CD4-positive, alpha-beta T cell treated with Interferon alpha-2 for 1 hour (primary cell): ENCODE measurements at places on chromosomes 5 and 9.

DNA sequence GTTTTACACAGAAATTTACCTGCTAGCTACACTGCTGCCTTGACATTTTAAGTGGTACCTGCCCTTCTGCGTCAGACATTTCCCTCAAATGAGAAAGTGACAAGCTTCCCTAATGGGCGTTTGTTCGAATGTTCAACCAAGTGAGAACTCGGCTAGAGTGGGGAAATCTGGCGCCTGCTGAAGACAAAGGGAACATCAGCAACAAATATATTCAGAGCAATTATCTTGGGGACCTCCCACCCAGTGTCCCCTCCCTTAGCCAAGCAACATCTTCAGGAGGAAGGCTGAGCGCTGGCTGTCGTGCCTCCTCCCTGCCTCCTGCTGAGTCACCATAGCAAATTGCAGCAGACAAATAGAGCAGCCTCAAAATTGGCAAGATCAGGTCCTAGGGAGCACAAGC is 57.1 kb downstream of the MFAP3 start:
- no peak for DNase-seq

DNA sequence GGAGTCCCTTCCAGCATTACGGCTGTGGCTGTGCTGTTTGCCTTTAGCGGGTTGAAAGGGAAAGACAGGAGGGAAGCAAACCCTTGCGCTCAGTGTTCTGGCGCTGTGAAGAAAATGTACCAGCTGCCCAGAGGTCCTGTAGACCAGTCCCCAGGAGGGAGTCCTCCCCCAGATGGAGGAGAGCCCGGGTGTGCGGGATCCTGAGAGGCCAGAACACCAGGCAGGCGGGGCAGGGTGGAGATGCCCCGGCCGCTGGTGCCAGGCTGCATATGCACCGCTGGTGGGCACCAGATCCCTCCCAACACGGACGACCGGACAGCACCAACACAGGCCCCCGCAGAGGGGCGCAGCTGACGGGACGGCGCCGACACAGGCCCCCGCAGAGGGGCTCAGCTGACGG is 37.2 kb upstream of the SLC9A3 start:
- DNase-seq = no peak

GRCh38 chr9:27563738-27564430 is 9.4 kb downstream of the C9orf72 start:
- DNase-seq = no peak

- no peak for DNase-seq
These were observed 65.4 kb upstream of the FAM174A start for GRCh38 chr5:100469767-100470166.

- peak; percentile 14 for DNase-seq
These were observed 141.4 kb downstream of the EBF1 start for GRCh38 chr5:158958021-158958994.

- peak; percentile 67 for DNase-seq
These were observed 10.1 kb downstream of the IRF1 start for GRCh38 chr5:132480546-132480892.

GRCh38 chr5:167730121-167730520 is 561.3 kb upstream of the WWC1 start:
- no peak for DNase-seq

DNA sequence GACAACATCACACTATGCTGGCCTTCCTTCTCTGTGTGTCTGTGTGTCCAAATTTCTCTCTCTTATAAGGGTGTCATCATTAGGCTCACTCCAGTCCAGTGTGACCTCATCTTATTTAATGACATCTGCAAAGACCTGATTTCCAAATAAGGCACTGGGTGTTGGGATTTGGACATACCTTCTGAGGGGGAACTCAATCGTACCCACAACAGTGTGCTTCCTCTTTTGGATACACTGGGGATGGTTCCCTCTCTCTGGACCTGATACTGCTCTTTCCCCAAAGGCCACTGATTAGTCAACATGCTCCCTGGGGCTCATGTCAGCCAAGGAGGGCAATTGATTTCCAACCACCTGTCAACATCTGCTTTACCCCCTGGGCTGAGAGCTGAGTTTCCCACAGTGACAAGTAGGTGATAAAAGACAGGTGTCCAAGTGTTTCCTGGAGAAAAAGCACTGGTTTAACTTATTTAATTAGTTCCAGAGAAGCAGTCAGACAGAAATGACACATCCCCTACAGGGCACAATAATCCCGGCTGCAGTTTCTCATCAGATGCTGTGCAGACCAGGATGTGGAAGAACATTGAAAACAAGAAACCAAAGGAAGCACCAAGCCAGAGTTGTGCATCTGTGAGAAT is 17.8 kb upstream of the CEP72 start:
- no peak for DNase-seq

DNA sequence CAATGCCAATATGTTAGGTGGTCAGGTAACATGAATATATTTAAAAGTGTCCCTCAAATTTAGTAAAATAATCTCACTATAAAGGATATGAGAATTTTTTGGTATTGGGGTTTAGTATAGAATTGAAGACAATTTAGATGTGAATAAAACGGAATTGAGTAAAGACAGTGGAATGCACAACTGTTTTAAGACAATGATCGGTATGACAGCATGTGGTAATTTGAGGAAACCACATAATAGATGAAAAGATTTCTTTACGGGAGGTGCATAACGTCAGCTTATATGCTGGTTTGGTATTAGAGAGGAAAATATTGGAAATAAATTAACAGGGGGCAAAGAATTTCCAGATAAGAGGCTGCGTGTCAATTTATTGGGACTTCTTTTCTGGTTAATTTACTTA is 1043.2 kb downstream of the CDH18 start:
- no peak for DNase-seq

- no peak for DNase-seq
These were observed 31.1 kb downstream of the PTPA start for GRCh38 chr9:129142138-129142935.

DNA sequence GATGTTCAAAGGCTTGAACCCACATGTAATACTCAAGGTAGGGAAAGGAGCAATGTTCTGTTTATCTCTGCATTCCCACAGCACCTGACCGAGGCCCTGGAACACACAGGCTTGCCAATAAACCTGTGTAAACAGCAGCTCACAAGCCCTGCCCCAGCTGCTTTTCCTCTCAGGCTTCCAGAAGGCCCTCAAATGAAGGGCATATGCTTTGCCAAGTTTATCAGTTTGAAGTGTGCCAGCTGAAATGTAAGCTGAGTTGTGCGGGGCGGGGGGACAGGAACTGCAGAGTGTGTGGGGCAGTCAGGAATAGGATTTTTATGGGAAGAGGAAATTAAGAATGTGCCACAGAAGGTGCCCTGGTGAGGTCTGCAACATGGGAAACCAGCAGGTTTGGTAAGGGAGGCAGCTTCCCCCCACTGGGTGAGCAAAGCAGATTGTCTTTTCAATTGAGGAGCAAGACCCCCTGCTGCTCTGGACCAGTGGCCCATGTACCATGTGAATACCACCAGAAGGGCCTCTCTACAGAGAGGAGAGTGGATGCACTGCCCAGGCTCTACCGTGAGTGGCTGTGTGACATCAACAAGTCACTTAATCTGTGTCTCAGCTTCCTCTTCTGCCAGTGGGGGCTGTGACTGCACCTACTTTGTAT is 194.8 kb downstream of the SPOCK1 start:
- DNase-seq = no peak

DNA sequence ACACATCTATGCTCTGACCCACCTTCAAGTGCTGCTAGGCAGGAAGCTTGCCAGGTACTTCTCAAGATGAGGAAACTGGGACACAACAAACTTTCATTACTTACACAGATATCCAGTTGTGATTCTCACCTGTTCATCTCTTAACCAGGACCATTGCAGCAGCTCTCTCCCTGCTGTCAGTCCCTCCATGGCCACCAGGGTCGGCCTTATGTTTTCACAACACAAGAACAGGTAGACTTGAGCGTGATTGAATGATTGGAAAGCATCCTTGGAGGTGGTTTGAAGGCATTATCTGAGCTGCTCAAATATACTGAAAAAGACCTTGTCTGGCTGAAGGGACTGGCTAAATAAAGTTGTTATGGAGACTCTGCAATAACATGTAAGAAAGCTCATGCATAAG is 94.4 kb downstream of the MTREX start:
- no peak for DNase-seq

DNA sequence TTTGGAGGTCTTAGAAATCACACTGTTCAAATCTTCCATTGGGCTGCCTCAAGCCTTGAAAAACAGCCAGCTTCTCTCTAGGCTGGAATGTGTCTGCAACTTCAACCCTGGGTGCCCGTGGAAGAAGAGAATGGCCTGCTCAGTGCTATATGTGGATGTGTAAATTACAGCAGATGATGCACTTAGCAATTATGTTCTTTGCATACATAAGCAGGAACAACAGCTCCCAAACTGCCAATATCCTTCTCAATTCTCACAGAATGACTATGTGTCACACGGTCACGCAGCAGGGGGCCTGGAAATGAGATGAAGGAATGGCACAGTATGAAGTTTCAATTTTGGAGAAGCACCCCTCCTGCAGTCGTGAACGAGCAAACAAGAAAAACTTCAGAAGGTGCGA is 175.2 kb upstream of the SMARCA2 start:
- DNase-seq = no peak

DNA sequence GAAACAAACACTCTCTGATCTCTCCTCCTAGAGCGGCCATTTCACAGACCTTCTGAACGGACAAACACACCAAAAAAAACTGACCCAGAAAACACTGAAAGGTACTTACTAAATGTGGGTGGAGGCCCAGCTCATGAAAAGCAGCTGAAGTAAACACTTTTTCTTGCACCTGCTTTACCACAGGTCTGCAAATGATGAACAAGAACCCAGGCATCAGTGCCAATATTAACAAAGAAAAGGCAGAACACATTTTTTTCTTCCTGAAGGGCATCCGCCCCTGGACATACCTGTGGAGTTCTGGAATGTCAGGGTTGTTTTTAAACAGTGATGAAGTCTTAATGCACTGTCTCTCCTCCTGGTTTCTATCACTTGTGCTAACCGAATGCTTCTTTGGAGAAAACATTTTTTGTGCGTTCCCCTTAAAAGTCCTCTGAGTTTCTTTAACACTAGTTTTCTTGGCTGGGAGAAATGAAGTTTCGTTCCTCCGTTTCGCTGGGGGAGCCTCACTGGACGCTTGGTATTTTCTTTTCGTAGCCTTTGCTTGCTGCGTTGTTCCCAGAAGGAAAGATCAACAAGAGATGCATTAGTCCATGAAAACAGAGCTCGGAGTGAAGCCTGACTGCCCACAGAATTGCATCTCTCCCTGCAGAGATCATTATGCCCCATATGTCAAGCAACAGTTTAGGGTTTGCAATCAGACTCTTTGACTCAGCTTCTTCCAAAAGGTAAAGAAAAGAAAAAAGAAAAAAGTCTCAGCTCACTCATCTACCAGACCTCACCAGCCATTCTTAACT is 7.4 kb downstream of the DDX31 start:
- no peak for DNase-seq

- DNase-seq = no peak
These were observed 361.1 kb upstream of the NUDT12 start for GRCh38 chr5:103923616-103924168.

- DNase-seq = no peak
These were observed 84.7 kb downstream of the FEM1C start for GRCh38 chr5:115459855-115460341.

DNA sequence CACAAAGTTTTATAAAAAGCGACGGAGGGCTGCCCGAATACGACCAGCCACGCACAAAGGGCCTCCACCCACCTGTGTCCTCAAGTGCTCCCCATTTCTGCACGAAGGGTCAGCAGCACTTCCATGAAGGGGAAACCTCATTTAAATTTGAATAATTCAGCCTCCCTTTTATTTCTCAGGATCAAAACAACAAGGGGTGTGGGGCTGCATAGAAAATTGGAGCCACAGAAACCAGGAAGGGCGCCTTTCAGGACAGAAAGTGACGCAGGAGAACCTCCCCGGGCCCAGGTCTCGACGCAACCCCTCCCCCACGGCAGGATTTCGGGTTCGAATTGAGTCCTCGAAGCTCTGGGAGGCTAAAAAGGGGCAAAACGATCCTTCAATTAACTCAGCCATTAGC is 2.1 kb downstream of the NRARP start:
- no peak for DNase-seq

DNA sequence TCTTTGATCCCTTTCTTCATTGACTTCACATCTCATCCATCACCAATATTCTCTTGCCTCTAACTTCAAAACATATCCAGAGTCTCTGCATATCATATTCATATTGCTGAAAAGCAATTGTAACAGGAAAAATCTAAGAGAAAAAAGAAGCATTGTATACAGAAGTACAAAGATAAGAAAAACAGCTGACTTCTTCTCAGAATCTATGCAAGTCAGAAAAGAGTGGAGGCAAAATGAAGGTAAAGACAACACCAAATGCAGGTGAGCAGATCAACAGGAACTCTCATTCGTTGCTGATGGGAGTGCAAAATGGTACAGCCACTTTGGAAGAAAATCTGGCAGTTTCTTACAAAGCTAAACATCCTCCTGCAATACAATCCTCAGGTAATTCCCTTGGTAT is 155.6 kb downstream of the PHF2 start:
- no peak for DNase-seq
